Activated CD8-positive, alpha-beta memory T cell treated with anti-CD3 and anti-CD28 coated beads for 1 hour (primary cell): ENCODE measurements at places on chromosomes 5 and 9.

DNA sequence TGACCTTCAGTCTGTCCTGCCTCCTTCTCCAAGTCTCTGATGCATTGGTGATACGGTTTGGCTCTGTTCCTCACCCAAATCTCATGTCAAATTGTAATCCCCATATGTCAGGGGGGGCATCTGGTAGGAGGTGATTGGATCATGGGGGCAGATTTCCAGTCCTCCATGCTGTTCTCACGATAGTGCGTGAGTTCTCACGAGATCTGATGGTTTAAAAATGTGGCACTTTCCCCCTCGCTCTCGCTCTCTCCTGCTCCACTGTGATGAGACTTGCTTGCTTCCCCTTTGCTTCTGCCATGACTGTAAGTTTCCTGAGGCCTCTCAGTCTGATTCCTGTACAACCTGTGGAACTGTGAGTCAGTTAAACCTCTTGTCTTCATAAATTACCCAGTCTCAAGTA lies 14.7 kb upstream of the ANKRD34B start:
- no peak for DNase-seq

- DNase-seq, result no peak
Measured at GRCh38 chr5:52743970-52744369, 43.7 kb upstream of the ITGA1 start.

GRCh38 chr9:70034271-70034711 lies 9.4 kb upstream of the MAMDC2 start:
- no peak for DNase-seq

DNA sequence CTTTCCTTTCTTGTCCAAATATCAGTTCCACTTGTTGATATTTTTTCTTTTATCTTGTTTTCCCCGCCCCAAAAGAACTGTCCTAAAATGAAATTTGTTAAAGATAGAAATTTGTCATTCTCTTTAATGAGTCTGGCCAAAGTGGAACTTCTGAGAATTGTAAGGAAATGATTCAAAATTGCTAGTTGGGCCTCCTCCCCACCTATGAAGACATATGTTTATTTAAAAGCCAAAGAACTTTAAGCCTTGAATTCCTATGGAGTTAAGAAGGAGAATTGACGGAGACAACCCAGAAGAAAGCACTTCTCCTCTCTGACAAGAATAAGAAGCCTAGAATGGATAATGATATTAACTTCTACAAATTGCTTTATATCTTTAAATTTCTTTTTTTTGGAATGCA lies 59.1 kb upstream of the ALDH1A1 start:
- no peak for DNase-seq

DNA sequence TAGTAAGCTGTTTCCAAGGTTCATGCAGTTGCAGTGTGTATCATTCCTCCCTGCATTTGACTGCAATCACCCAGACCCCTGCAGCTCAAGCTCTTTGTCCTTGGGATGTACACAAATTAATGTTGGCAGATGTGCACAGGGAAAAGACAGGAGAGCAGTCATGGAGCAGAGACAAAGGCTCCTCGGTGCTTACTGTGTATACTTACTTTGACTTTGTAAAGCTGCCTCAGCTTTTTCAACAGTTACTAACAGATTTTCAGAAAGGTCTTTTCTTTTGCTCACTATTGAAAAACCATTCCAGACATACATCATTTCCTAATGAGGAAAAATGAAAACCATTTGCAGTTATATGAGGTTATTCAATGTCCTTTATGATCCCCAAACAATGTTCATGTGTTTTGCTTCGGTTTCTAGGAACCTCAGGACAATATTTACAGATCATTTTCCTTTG lies 124.9 kb downstream of the TTC39B start:
- no peak for DNase-seq

DNA sequence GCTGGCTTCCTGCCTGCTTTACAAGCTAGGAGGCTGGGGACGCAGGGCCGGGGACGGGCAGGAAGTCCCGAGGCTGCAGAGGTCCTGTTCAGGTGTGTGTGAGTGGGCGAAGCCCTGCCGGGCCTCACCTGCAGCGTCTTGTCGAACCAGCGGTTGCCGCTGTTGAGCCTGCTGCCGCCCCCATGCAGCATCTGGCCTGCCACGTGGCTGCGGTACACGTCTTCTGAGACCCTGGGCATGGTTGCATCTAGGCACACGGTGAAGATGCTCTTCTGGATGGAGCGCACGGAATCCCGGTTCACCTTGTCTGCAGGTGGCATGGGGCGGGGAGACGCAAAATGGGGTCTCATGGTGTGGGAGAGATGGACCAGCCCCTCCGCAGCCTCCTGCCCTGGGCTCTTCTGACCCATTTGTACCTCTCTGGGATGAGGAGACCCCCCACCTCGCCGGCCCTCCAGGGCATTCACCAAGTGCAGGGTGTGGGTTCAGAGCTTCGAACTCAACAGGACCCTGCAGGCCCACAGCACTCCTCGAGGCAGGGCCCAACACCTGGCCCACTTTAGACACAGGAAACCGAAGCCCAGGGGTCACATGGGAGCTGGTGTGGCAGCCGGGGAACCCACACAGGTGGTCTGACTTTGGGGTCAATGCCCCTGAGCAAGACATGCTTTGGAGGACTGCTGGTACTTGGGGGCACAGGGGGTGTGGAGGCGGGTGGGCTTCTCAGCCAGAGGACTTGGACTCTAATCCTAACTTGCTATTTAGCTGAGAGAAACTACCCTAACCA lies 10.0 kb downstream of the CRAT start:
- DNase-seq, result no peak

DNA sequence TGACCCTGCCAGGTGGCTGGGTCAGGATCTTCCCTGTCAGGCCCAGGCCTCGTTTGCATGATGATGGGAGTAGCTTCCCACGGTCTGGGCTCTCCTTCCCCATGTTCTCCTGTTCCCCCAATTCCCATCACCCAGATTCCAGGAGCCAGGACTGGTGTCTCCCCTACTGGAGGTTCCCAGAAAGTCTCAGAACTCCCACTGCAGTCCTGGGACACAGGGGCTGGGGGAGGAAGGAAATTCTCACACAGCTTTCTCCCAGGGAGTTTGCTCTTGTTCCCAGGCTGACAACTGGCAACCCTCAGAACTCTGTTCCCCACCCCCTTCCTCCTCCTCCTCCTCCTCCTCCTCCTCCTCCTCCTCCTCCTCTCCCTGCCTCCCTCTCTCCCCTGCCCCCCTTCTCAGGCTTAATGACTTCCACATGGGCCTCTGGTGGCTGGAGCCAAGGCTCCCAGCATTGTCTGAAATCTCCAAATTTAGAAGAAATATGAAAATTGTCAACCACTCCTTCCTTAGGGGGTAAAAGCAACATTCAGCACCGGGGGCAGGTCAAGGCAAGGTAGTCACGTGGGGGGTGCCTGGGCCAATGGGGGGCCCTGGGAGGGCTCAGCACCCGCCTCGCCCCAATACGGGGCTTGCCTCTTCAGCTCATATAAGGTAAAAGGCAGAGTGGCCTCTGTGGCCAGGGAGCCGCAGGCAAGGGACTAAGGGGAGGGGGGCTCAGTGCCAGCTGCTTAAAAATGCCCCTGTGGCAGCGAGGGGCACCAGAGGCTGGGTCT lies 27.3 kb upstream of the IL17B start:
- no peak for DNase-seq

- DNase-seq, result no peak
Measured at GRCh38 chr5:149829954-149830353, 99.8 kb downstream of the PPARGC1B start.

DNA sequence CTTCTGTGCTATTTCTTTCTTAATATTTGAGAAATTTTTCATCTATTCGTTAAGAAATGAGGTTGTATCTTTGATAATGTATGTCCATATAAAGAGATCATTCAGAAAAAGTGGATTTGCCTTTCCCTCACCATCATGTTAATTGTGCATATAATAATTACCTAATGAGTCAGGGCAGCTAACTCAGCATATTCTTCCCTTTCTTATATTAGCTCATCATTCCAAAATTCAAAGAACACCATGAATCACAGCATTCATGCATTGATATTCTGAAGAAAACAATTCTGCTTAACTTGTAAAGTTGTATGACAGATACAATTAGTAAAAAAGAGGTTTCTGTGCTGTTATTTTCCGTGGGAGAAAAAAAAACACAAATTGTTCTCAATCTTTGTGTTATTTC lies 630.6 kb downstream of the TLE1 start:
- no peak for DNase-seq

GRCh38 chr9:19471737-19472648 lies 63.2 kb downstream of the ACER2 start:
- peak; percentile 5 for DNase-seq

DNA sequence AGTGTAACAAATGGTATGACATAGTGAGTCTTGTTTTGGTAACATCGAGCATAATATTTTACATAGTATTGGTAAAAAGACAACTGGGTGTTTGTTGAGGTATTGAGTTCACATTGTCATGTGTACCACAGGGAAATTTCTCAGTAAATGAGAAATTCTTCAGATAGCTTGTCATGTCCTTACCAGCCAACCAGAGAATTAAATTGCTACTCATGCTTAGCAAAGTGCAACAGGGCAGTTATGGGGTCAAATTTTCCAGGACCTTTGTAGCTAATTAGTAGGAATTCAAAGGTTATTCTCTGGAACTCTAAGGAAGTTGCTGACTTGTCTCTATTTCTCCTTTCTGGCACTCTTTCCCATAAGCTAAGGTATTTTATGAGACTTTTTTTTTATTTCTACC lies 595.7 kb downstream of the EFNA5 start:
- DNase-seq, result no peak

- DNase-seq, result no peak
Measured at GRCh38 chr5:136197462-136198142, 4.6 kb upstream of the SMIM32 start.

- DNase-seq, result no peak
Measured at GRCh38 chr5:14036947-14037346, 92.5 kb upstream of the DNAH5 start.

DNA sequence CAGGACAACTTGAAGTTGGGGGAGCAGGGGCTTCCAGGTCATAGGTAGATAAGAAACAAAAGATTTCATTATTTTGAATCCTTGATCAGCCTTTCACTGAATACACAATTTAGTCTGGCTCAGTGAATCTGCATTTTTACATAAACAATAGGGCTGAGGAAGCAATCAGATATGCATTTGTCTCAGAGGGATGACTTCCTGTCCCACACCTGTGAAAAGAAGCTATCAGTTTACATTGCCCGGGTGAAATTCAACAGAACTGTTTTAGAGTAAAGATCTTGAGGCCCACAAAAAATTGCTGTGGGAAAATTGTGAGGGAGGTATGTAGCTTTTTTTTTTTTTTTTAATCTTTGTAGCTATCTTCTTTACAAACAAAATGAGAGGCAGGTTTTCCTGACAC lies 38.3 kb downstream of the DNAJB5 start:
- DNase-seq, result no peak

DNA sequence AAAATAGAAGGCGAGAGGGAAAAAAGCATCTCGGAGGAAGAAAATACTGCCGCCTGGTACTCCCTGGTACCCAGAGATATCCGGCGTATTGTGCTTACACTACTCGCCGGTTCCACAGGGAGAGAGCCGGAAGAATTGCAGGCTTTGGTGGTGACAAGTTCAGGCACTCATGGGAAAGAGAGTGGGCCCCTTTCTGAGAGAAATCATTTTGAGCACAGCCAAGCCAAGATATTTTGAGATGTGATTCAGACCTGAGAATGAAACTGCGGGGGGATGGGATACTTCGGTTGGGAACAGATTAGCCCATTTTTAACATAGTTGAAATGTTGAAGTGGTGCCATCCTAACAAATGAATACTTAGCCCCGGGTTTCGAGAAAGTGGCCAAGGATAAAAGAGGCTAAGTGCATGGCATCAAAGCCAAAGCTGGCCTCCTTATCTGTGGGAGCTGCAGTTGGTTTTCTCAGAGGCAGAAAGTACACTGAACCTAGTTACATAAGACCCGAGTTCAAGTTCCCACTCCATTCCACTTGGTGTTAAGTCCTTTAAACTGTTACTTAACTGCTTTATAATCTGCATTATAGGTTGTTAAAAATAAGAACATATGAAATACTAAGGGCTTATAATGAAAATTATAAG lies 62.7 kb downstream of the SLC1A3 start:
- no peak for DNase-seq

- DNase-seq, result no peak
Measured at GRCh38 chr5:58064801-58065200, 395.1 kb downstream of the PLK2 start.

DNA sequence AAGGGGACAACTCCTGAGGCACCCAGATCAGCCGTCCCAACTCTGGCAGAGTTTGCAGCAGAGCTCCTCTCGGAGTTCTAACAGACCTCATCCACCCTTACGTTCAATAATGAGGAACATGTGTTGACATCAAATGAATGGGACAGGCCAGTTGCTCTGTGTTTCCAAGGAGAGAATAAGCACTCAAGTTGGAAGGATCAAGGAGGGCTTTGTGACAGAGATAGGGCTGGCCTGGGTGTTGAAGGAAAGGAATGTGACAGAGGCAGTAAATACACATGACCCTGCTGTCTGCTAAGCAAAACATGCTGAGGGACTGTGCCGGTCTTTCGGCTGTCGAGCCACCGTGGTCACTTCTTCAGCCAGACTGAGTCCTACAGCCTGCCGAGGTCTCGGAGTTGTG lies 48.2 kb downstream of the GPR107 start:
- no peak for DNase-seq

GRCh38 chr5:79702606-79703380 lies 13.2 kb downstream of the CMYA5 start:
- DNase-seq, result no peak

DNA sequence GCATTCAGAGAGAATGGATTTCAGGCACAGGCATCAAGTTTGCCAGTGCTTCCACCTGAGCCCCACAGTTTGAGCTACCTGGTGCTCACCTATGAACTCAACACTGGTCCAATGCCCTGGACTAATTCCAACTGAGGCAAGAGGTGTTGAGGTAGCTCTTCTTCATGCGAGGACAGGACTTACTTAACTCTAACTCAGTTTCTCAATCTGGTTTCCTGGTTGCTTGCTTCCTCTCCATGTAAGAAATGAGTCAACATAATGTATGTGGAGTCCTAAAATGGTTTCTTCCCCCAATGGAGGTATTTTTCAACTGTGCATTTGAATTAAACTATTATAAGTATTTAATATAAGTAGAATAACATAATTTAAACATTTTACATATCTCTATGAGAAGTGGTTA lies 523.6 kb upstream of the DAB2 start:
- no peak for DNase-seq

DNA sequence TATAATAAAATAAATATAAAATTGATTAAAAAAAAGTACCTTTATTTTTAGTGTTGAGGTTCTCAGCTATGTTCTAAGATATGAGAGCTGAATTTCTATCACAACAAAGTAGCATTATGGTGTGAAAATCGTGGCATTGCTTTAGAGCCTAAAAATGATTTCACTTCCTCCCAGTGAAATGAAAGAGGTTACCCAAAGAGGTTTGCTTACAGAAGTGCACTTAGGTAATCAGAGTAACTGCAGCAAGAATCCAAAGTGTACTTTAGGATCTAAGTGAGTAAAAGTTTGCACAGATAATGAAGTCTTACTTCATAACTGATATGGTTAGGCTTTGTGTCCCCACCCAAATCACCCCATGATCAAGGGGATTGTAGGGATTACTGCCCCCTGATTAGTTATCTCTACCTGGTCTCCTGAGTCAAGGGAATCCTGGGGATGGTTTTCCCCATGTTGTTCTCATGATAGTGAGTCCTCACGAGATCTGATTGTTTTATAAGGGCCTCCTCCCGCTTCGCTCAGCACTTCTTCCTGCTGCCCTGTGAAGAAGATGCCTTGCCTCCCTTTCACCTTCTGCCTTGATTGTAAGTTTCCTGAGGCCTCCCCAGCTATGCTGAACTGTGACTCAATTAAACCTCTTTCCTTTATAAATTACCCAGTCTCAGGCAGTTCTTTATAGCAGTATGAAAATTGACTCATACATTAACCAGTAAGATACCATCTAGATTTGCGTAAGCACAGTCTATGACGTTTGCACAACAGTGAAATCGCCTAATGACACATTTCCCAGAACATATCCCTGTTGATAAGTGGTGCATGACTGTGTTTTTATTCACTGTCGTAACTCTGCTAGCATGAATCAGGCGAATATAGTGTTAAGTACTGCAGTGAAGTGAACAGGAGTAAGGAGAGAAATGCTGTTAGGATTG lies 40.3 kb upstream of the LRRC70 start:
- no peak for DNase-seq
